ENCODE measurements at places on chromosomes 12 and 14.

GRCh38 chr14:64946310-64947045, 3.9 kb upstream of the GPX2 start:
- DNase-seq: no peak

- DNase-seq: peak; percentile 17
Measured at GRCh38 chr12:29610473-29611170, 113.1 kb upstream of the OVCH1 start.

- DNase-seq: no peak
Measured at GRCh38 chr12:84075991-84076390, 836.6 kb downstream of the SLC6A15 start.

GRCh38 chr12:109160433-109160832, 44.0 kb downstream of the ACACB start:
- no peak for DNase-seq

Measured in brain (organoid and tissue), 16 donors.